ENCODE measurements at places on chromosomes 3 and 15. TPM values are rescaled to one million over a fixed set of nuclear protein-coding genes. Genes with fewer than 3 reads are reported as not detected.

UROC1 gene
- not detected for total RNA-seq

SNTN gene
- not detected for total RNA-seq

TIMP4 gene
- total RNA-seq, result 8.7 TPM

MYLK gene
- 15.5 TPM for total RNA-seq

IL16 gene
- 0.09 TPM for total RNA-seq

TIGIT gene
- not detected for total RNA-seq

SLC22A13 gene
- 0.54 TPM for total RNA-seq

MAGEL2 gene
- 4.5 TPM for total RNA-seq

- DNase-seq, result no peak
Measured at GRCh38 chr3:184042617-184043016, 10.2 kb upstream of the HTR3C start.

DNA sequence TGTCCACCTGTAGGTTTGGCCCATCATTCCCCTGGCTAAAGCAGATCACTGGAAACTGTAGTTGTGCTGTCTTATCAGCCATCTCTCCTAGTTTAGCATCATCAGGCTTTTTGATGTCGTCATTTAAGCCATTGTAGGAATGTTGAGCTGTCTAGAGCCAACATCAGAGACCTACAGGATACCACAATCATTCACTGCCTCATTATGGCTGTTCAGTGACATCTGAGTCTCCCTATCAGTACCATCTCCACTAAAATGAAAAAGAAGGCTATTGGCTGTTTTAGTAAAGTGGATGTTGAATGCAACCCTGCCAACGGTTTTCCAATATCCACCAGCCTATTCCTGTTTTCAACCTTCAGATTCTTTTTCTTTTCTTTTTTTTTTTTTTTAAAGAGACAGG, 29.2 kb downstream of the RLBP1 start:
- DNase-seq, result no peak

DNA sequence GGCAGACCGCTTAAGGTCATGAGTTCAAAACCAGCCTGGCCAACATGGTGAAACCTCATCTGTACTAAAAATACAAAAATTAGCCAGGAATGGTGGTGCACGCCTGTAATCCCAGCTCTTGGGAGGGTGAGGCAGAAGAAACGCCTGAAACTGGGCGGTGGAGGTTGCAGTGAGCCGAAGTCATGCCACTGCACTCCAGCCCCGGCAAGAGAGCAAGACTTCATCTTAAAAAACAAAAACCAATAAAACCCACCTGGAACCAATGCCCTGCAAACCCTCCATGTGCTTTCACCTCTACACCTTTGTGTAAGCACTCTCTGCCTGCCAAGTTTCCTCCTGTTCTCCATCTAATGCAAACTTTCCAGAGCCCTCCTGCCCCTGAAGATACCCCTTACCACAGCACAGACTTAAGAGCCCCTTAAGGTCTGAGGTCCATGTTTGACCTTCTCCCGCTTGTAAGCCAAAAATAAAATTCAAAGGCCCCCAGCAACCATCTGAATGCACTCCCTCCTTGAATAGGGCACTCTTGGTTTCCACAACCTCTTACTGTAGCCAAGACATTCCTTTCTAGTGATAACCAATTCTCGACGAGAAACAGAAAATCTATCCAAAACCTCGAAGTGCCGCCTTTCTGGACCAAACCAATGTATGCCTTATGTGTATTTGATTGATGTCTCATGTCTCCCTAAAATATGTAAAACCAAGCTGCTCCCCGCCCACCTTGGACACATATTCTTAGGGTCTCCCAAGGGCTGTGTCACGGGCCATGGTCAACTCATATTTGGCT, 3.0 kb downstream of the RPL32 start:
- DNase-seq, result no peak

- no peak for DNase-seq
Measured at GRCh38 chr15:55031727-55032126, 165.0 kb downstream of the RSL24D1 start.

- DNase-seq, result no peak
Measured at GRCh38 chr3:83890039-83890762, 1068.6 kb upstream of the CADM2 start.

DNA sequence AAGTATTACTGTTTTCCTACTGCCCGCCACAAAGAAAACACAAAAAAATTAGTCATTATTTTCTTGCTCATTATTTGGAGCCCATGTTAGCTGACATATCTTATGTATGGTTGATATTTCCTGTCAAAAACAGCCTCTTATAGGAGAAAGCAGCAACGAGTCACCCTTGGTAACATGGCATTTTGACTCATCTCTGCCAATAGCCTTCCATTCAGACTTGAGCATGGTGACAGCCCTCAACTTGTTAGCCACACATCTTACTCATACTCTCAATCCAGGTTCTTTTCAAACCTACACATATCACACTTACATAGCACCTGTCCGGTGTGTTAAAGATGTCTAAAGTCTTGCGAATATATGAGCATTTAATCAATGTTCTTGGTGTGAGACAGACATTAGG, 109.4 kb upstream of the SAMMSON start:
- DNase-seq, result no peak

DNA sequence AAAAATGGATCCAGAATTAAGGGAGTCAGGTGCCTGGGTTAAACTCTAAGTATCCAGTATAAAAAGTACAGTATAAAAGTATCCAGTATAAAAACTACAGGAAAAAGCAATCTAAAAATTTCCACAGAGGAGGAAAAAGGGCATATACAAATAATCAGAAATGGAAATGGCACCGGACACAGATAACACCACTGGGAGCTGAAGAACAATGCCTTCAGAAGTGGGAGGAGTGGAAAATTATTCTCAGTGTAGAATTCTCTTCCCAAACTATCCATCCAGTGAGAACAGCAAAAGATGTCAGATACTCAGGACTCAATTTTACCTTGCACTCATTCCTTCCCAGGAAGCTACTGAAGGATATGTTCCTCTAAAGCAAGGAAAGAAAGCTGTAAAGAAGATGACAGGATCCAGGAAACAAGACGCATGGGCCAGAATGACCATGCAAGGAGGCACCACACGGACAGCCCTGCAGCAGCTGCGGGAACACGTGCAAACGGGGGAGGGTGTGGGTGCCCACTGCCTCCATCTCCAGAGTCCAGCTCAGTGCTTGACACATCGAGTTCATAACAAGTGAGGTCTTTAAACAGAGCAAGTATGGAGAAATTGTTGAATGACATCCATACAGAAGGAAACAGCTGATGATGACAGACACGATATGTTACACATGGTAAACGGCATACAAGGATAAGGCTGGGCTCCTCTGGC, 68.5 kb downstream of the CHSY1 start:
- no peak for DNase-seq

GRCh38 chr3:128321418-128321817, 145.3 kb downstream of the DNAJB8 start:
- DNase-seq, result no peak

DNA sequence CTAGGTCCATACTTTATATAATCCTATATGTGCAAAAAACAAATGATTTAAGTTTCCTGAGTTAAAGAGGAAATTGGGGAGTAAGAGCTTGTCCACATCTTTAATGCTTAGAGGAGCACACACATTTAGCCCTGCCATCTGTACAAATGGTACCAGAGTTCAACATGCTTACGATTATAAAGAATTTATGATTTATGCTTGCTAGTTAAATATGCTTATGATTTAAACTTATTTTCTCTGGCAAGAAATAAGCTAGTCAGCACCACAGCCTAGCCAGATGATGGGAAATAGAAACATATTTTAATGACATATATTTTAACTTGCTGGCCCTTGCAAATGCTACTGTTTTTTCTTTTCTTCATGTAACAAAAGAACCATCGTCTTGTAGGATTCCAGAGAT, 48.3 kb downstream of the EIF4E3 start:
- no peak for DNase-seq

DNA sequence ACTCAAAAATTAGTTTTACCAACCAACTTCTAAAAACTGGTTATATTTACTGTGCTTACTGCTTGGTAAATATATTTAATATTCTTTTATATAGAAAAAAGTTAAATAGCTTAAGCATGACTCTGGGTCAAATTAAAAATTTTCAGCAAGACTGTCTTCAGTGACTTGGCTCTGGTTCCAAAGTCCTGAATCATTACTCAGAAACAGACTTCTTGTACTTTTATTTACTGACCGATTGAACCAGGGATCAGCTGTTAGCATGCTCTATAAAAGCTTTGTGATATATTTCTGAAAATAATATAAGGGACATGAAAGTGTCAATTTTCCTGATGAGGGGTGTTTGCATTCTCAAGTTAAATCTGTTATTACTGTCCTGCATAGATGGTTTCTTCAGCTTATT, 164.3 kb downstream of the MCTP2 start:
- no peak for DNase-seq

GRCh38 chr3:170062769-170063168, 25.0 kb downstream of the GPR160 start:
- no peak for DNase-seq
